ENCODE measurements at places on chromosomes 3 and 15.

DNA sequence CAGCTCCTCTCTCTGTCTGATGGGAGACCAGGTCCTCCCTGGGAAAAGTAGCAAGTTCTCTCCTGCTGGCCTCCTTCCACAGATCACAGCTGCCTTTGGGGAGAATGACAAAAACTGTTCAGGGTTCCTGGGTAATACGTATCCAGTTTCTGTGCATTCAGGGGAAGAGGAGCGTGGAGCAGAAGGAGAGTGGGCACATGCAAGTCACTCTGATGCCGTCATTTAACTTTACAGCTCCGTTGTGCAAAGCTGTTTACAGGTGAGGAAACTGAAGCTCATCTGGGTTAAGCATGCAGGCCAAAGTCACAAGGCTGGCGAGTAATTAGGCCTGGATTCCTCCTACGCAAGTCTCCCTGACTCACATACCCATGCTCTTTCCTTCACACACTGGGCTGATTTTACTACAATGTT lies 7.5 kb upstream of the TM4SF1 start:
- no peak for DNase-seq

GRCh38 chr15:55742927-55743728 lies at the start of gene PRTG:
Gene PRTG, minus strand, starts transcription at chr15:55743152. Its CDS starts 221 bp downstream, at chr15:55742931.
- no peak for DNase-seq

DNA sequence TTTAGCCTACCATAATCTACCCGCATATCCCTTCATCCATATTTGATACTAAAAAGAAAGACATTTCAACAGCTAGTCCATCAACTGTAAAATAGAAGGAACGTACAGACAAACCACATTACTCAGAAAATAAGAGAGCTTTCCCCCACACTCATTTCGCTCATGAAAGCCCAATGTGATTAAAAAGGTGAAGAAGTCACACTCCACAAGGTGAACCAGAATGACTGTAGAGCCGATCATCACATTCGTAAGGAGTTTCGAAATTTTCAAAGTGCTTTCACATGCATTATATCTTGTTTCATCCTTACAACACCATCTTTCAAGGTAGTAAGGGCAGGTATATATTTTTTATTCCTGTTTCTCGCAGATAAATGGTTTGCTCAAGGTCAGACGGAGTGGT lies 225.3 kb downstream of the FOXP1 start:
- no peak for DNase-seq

GRCh38 chr15:48307586-48307985 lies 23.6 kb upstream of the DUT start:
- no peak for DNase-seq

DNA sequence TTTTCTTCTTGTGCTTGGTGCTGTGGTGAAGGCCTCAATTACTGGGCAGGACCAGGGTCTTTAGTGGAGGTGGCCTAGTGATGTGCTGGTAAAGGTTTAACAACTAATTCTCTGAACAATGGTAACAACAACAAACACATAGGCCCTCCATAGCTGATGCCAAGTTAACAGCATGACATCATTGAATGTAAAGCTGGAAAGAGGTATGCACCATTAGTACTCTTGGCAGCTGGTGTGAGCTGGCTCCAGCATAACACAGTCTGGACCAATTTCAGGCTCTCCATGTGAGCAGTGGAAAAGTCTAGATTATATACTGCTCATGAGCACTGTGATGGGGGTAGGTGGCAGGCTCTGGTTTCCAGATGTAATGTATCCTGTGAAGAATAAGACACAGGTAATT lies 61.8 kb downstream of the SLC7A14 start:
- no peak for DNase-seq

DNA sequence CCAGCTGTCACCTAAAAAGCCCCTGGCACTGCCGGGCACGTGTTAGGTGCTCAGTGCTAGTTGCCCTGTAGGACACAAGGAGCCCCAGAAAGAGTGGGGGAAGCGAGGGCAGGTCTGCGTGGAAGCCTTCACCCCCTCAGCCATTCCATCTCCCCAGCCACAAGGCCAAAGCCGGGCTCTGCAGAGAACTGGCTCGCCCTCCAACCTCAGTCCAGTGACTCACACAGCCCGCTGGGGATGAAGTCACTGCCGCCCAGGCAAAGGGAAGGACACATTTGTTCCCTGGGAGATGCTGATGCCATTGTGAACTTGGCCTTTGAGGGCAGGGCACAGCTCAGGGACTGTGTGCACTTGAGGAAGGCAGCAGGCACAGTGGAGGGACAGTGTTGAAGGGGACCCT lies 48.1 kb downstream of the IQSEC1 start:
- no peak for DNase-seq

GRCh38 chr3:123602325-123602724 lies 17.5 kb upstream of the HACD2 start:
- no peak for DNase-seq

DNA sequence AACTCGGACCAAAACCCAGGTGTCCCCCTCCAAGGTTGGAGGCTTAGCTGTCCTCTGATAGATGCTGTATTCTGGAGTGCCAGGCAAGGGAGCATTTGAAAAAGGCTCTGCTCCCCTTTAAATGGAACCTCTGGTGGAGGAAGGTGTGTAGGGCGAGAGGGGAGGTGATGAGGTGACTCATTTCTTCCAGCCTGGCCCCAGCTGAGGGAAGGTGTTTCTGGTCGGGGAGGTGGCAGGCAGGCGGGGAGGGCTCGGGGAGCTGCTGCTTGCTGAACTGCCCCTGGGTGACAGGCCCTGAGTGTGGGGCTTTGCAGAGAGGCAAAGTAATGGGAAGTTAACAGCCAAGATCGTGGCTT lies 18.8 kb downstream of the PSTPIP1 start:
- peak; percentile 82 for DNase-seq

- DNase-seq, result no peak
Observed at GRCh38 chr3:123075359-123075758, 8.5 kb downstream of the PDIA5 start.

DNA sequence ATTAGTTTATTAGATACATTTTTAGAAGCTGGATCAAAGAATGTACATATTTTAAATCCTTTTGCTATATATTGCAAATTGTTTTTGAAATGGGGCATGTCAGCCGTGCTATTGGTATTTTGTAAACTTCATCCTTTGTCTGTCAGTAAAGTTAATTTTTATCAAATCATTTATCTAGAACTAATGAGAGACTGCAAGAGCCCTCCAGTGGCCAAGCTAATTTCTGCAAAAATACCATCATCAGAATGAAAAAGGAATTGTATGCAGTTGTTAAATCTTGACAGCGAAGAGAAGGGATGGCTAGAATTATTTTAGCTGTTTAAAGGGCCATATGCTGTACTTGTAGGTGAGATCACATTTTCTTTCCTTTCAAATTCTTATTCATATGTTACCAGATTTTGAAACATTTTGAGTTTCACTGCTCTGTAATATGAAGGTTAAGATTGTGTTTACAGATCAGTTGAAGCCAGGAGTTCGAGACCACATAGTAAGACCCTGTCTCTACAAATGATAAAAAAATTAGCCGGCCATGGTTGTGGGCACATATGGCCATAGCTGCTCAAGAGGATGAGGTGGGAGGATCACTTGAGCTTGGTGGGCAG lies 8.1 kb upstream of the CLDN11 start:
- no peak for DNase-seq

- no peak for DNase-seq
Observed at GRCh38 chr3:193305356-193305755, 64.3 kb downstream of the PLAAT1 start.

DNA sequence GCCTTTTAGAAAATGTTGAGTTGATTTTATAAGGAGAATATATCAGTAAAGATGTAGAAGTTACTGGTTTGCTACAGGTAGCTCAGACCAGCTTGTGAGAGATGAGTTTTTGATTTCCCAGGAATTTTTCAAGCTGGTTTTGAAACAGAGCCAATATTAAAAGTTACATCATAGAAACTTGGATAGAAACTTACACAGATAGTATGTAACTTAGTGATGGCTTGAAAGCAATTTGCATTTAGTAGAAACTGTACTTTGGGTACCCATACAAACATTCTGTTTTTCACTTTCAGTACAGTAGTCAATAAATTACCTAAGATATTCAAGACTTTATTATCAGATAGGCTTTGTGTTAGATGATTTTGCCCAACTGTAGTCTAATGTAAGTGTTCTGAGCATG lies 93.4 kb downstream of the RBMS3 start:
- no peak for DNase-seq

DNA sequence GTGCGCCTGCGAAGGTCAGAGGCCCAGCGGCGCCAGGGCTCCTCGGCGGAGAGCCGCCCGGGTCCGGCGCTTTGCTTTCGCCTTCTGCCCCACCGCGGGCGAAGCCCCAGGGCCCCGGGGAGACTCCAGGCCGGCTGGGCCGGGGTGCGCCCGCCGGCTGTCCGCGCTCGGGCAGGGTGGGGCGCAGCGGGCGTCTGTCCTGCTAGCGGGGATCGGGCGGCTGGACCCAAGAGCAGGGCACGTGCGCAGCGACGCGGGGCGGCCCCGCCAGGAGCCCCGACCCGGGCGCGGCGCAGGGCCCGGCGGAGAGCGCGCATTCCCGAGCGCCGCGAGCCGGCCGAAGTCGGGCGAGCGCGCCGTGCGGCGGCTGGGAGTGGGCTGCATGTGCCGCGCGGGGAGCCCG lies 569 bp upstream of the ALDH1A3 start:
- no peak for DNase-seq

GRCh38 chr3:15795651-15796308 lies 2.0 kb downstream of the ANKRD28 start:
- DNase-seq, result no peak

DNA sequence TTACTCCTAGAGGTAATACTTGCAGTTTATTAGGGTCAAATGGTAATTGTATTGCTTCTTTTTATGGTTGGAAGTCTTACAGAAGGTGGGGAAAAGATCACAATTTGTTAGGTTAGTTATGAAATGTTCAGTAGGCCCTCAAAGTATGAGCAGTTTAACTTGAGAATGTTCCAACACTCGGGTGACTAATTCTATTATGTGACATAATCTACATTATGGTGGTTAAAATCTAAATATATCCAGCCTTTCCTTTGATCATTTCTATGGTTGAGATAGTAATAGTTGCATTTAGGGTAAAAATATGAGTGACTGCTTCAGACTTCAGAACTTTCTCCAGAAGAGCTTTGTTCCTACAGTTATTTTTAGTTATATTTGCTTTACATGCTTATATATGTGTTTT lies 19.6 kb upstream of the FBXO22 start:
- DNase-seq, result no peak

DNA sequence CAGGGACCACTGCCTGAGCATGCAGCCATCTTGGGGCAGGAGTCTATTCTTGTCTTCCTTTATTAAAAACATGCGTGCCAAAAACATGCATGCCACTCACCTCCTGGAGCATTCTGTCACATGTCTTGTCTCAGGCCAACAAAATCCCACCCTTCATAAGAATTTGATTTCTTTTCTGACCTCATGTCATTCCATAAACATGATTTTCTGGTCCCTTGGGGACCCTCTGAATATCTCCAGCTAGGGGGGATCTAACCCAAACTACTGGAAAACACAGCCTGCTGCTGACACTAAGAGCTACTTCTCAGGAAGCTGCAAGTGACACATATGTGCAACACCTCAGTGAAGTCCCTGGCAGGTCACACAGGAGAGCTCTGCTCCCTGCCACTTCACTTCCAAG lies 26.8 kb upstream of the NOX5 start:
- DNase-seq, result no peak

- no peak for DNase-seq
Observed at GRCh38 chr3:5699313-5699712, 511.8 kb downstream of the EDEM1 start.

DNA sequence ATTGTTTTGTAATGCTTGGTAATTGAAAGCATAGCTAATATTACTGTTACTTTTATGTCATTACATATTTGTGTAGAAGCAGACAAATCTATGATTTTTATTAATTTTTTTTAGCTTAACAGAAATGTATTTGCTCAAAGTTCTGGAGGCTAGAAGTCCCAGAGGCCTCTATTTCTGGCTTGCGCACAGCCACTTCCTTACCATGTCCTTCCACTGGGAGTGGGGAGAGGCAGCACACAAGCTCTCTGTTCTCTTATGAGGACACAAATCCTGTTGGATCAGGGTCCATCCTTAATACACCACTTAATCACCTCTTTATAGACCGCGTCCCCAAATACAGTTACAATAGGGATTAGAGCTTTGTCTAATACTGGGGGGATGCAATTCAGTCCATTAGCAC lies 1061.4 kb downstream of the OTOL1 start:
- no peak for DNase-seq

- DNase-seq, result no peak
Observed at GRCh38 chr3:62445275-62445674, 71.9 kb upstream of the FEZF2 start.

DNA sequence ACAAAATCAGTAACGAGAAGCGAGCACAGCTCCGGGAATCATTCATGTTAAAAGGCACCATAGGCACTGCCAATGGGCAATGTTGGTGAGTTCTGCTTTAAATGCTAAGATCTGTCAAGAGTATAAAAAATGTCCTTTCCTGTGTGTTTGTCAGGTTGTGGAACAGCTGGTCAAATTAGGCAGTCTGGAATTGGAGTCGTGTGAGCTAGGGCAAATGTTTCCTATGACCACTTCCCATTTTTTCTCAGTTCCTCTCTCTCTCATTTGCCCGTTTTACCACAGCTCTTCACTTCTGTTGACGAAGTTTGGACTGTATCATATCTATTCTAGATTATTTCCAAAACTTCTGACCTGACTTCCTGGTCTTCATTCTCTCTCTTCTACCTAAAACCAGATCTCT lies 60.8 kb upstream of the GOLIM4 start:
- no peak for DNase-seq

DNA sequence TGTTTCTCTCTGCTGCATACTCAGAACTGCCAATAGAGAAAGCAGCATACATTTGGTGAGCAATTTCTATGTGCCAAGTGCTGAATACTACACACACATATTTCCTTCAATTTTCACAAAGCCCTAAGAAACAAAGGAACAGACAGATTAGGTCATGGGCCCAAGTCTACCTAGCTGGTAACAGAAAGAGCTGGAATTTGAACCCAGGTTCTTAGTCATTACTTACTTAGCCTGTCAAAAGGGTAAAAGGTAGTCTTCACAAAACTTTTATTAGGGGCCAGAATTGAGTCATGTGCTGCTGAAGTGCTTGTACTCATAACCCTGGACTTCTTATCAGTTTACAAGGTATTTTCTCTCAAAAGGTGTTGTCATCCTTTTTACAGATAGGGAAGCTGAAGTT lies 10.4 kb upstream of the ABHD17C start:
- no peak for DNase-seq

- DNase-seq, result no peak
Observed at GRCh38 chr3:122074621-122075265, 19.6 kb downstream of the CD86 start.
